Fibroblast of skin of left quadriceps (primary cell): ENCODE measurements at places on chromosomes 12 and 14.
A peak's percentile ranks its signal among the peaks of the same experiment; 100 is the strongest.

- DNase-seq = no peak
Observed at GRCh38 chr12:55983232-55983842, 9.5 kb downstream of the RAB5B start.

DNA sequence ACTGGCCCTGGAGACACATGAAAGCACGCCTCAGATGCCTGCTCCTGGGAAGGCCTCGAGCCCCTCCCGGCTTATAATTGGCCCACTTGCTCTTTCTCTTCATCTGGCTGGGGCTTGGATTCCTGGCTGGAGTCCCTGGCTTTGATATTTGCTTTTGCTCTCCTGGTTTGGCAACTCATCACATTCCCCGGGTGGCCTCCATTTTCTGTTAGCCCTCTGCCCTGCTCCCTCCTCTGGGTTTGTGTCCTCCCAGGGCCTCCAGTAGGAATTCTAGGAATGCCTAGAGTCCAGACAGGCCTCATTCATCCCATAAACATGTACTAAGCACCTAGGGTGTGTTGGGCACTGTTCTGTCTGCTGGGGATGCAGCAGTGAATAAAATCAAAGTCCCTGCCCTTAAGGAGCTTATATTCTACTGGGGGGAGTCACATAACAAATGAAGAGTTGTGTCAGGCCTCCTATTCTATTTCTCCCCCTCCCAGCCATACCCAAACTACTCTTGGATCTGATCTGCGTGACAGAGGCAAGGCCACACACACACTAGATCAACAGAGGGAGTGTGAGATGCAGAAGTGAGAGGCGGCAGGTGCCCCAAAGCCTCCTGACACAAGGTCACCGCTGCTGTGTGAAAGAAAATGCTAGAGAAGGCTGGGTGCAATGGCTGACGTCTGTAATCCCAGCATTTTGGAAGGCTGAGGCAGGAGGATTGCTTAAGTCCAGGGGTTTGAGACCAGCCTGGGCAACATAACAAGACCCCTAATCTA, 21.3 kb upstream of the TSPAN9 start:
- DNase-seq = peak; percentile 12

DNA sequence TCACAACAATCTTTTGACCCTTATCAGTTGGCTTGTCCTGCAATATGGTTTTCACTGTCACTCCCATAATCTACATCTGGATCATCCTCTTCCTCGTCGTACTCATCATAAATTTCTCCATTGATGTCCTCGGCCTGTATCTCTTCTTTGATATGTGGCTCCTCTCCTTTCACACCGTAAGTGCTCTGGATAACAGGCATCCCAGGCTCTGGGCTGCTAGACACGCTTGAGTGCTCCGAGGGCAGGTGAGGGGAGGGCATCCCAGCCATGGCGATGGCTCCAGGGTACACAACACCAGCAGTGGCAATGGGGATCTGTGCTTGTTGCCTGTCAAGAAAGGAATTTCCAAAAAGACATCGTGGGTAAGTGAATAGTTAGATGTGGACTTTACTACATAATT, 415.3 kb downstream of the SOX5 start:
- DNase-seq = no peak

- no peak for DNase-seq
Observed at GRCh38 chr12:18899678-18900317, 161.9 kb downstream of the CAPZA3 start.

DNA sequence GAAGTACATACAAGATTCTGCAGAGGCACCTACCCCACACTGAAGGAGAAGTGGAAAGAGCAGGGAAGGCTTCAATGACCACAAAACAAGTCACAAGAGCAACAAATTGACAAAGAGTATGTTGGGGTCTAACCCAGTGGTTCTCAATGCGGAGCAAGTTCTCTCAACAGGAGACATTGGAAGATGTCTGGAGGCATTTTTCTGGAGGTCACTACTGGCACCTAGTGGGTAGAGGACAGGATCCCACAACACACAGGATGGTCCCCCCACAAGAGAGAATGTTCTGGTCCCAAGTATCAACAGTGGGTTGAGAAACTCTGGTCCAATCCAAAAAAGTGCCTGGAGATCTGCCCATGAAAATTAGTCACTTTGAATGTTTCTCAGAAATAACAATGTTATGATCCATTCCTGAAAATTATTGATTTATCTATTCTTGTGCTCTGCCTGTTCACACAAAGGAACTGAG, 3.4 kb downstream of the SSH1 start:
- DNase-seq = peak; percentile 75

- no peak for DNase-seq
Observed at GRCh38 chr12:121582583-121583333, 1.9 kb upstream of the KDM2B start.

DNA sequence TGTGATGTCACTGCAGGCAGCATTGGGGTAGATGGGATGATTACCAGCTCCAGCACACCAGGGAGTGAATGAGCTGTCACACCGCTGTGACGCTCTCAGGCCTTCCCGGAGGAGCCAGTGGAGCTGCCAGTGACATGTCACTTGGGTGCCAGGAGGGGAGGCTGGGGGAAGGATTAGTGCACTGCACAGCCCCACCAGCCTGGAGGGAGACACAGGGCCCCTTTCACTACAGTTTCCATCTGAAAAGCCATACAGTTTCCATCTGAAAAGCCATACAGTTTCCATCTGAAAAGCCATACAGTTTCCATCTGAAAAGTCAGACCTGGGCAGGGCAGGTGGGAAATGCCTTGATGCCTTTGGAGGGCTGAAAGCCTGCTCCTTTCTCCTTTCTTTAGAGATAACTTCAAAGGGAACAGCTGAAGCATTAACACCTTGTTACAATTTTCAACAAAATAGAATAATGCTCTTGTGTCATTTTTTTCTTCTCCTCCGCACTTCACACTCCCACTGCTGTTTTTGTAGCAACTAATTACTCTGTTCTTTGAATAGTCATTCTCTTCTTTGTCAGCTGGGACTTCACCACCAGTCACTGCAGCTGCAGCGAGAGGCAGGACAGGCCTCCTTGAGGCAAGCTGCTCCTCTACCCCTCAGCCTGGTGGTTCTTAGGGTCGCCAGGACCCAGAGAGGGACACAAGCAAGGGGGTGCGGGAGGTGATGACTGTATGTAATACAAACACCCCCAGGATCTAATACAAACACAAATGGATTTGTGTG, 256.9 kb upstream of the RGS6 start:
- no peak for DNase-seq

DNA sequence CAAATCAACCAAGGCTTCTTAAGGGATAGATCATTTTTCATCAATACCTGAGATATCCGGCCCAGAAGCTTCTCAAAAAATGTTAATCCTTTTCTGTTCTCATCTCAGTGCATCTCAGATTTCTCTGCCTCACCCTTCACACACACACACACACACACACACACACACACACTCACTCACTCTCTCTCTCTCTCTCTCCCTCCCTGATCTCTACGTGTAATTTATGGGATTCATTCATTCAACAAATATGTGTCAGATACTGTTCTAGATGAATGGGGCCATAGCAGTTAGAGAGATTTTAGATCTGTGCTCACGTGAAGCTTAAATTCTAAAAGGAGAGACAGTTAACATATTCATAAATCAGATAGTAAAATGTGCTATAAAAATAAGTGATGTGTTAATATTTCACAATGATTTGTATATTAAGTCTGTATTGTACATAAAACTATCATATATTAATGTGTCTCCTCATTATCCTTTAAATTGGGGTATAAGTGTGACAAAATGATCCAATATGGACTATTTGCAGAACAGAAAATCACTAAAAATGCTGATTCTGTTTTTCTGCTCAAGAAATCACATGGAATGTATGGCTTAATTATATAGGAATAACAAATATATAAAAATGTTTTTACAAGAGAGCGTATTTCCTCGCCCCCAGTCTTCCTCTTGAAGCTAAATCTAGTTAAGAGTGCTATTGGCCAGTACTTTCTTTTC, 7.3 kb upstream of the FRMD6 start:
- DNase-seq = peak; percentile 67

- no peak for DNase-seq
Observed at GRCh38 chr12:26124446-26125399, at the start of gene BHLHE41. Gene BHLHE41, minus strand, starts transcription at chr12:26125037. Its CDS starts 258 bp downstream, at chr12:26124779.

DNA sequence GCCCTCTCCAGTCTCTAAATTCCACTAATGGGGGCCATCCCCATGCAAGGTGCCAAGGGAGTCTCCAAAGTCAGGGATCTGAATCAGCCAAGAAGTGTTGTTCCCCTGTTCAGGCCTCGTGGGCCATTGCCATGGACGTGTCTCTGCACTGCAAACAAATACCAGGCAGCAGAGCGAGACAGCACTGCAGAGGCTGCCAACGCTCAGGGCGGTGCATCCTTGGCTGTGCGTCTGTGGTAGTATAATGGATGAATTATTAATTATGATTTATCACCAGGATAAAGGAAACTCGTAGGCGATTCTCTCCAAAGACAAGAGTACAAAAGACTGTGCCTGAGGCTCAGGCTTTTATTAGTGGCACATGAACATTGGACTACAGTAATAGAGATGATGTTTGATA, 122.3 kb upstream of the NTF3 start:
- no peak for DNase-seq

- DNase-seq = no peak
Observed at GRCh38 chr12:69149270-69149669, 90.1 kb upstream of the CPSF6 start.

DNA sequence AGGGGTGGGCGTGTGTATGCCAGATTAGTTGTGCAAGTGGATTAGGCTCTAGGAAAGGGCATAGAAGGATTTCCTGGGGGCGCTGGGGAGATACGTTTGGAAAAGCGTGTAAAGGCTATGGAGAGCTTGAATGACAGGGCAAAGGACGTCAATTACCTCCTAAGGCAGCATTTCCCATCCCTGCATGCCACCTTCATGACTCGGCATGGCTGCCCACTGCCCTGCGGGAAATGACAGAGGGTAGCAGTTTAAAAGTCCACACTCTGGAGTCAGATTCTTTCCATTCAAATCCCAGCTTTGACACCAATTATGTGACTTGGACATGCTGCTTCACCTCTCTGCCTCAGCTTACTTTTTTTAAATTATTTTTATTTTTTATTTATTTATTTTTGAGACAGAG, 14.8 kb upstream of the TMEM229B start:
- no peak for DNase-seq

DNA sequence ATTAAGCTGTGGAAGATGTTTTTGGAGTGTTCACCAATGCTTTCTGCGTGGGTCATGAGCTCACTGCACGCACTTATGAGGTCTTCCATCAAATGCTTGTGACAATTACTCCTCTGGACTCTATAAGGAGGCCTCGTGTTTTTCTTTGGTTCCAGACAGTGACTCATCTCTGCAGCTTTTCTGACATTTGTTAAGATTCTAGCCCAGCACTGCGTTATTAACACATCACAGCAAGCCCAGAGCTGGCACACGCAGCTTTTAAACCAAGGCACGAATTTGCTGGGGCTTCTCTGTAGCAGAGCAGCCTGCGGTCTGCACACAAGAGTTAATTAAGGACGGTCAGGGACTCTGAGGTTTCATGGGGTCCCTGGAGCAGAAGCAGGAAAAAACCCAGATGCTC, 16.9 kb downstream of the MEG3 start:
- peak; percentile 67 for DNase-seq

- no peak for DNase-seq
Observed at GRCh38 chr12:18421867-18422266, 160.5 kb downstream of the PIK3C2G start.

DNA sequence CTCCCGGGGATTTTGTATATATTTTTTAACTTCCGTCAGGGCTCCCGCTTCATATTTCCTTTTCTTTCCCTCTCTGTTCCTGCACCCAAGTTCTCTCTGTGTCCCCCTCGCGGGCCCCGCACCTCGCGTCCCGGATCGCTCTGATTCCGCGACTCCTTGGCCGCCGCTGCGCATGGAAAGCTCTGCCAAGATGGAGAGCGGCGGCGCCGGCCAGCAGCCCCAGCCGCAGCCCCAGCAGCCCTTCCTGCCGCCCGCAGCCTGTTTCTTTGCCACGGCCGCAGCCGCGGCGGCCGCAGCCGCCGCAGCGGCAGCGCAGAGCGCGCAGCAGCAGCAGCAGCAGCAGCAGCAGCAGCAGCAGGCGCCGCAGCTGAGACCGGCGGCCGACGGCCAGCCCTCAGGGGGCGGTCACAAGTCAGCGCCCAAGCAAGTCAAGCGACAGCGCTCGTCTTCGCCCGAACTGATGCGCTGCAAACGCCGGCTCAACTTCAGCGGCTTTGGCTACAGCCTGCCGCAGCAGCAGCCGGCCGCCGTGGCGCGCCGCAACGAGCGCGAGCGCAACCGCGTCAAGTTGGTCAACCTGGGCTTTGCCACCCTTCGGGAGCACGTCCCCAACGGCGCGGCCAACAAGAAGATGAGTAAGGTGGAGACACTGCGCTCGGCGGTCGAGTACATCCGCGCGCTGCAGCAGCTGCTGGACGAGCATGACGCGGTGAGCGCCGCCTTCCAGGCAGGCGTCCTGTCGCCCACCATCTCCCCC, 777 bp downstream of the ASCL1 start:
- DNase-seq = no peak

DNA sequence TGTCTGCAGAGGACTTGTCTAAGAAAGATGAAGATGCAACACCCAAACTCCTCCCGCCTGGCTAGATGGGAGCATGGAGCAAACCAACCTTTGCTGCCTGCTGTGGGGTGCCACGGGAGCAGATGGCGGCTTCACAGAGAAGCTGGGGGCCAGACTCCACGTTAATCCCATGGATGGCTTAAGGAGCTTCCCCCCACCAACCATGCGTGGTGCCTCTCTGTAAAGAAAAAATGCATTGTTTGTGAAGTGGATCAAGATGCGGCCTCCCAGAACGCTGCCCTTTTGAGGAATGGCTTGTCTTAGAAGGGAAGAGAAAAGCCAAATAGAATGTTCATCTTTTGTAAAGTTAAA, 15.6 kb downstream of the MVK start:
- no peak for DNase-seq

DNA sequence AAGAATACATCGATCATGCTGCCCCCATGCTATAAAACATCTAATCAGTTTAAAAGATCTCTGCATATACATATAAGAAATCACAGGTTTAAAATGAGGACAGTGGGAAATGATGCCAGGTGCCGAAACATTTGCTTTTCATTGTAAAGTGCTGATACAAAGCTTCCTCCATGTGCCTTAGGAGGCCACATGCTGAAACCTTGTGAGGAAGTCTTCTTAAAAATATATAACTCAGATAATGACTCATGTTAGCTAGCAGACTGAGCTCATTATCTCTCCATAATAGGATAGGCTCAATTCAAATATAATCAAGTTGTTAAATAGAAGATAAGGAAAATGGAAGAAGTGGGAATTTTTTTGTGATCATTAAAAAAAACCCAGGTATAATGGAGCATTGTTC, 65.9 kb downstream of the RFX4 start:
- DNase-seq = no peak

- no peak for DNase-seq
Observed at GRCh38 chr12:8692573-8692972, 5.2 kb upstream of the RIMKLB start.

DNA sequence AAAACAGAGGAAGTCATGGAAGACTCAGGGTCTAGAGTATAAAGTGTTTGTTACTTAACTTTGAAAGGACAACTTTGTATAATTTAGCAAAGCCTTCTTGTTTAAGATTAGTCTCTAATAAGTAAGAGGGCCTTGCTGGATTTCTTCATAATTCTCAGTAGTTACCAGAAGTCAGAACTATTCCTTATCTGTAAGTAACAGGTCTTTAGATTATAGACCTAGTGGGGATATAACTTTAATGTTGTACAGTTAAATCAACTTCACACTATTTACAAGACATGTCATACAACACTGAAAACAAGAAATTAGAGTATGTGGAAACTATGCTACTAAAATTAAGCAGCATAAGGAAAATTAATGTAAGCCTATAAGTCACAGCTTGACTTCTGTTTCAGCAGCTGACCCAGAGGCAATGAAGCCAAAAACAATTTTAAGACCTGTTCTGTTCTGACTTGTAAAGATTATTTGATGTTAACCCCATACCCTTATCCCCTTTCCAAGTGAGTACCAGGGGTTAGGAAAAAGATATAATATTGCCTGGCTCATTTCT, 398.3 kb downstream of the RAD51B start:
- no peak for DNase-seq

GRCh38 chr12:95942101-95942523, 302 bp downstream of the CCDC38 start:
- DNase-seq = no peak
